ENCODE measurements at places on chromosomes 11 and 22.

DNA sequence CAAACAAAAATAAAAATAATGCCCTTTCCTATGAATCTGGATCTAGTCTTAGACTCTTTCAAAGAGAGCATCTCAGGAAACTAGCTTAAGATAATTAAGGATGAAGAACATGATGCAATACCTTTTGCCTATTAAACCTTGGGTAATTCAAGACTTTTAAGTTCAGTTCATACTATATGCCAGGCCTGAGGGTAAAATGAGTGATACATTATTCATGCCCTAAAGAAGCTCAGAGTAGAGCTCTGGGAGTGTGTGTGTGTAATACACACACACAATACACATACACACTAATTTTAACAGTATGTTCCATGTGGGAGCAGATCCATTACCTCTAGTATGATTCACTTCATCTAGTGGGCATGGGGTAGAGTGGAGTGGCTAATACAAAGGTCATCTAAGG is 651.4 kb upstream of the CHORDC1 start:
- DNase-seq = no peak

GRCh38 chr11:78438298-78438975 is 20.8 kb upstream of the GAB2 start:
- DNase-seq = no peak

GRCh38 chr11:18173225-18173866 is 709 bp downstream of the MRGPRX4 start:
- DNase-seq = no peak

- no peak for DNase-seq
Measured at GRCh38 chr11:110434952-110435779, 5.4 kb downstream of the FDX1 start.

GRCh38 chr11:102577182-102577581 is 46.6 kb upstream of the MMP7 start:
- DNase-seq = no peak
